ENCODE measurements at places on chromosomes 2 and 18.

DNA sequence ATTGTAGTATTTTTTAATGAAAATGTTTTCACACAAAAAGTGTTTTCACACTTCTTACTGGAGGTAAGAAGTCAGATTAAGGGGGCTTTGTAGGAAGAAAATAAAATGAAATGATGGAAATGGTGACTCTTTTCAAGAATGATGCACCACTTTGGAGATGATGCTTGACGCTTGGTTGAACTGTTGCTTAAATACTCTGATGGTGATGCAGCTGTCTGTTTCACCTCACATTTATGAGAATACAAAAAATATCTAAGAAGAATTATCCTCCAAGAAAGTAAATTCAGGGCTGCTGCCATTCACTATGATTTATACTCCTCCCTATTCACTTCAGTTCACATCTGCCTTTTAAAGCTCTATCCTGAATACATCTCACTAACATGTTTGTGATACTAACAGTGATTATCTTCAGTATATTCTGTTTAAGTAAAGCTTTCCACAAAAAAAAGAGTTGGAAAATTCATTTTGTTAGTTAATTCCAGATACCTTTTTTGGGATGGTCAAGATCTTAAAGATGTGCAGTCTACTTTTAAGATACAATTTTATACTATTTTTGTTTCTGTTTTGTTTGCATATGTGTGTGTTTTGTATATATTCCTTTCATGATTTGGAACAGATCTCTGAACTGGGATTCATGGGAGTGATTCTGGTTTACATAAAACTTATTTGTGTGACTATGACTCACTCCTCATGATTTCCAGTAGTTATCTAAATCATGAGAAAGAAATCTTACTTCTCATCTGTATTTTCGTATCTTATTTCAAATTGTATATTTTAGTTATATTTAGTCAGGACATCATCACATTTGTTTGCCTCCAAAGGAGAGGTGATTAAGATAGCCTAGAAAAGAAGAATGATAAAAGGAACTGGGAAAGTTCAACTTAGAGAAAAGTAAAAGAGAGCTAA, 53.1 kb downstream of the SLC39A10 start:
- DNase-seq: no peak

DNA sequence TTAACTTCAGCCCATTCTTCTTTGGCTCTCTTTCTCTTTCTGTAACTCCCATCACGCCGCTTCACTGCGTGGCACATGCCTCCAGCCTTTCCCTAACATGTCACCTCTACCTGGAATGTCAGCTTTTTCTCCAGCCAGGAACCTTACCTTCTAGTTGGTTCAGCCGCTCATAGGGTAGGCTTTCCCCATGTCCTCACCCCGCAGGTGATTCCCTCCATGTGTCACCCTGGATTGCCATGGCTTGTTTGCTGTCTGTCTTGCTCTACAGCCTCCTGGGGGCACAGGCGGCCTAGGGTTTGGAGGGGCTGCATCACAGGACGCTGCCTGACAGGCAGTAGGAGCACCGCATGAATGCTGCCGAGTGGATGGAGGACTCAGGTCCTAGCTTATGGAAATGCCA, 39.2 kb downstream of the ARHGEF4 start:
- DNase-seq: no peak

DNA sequence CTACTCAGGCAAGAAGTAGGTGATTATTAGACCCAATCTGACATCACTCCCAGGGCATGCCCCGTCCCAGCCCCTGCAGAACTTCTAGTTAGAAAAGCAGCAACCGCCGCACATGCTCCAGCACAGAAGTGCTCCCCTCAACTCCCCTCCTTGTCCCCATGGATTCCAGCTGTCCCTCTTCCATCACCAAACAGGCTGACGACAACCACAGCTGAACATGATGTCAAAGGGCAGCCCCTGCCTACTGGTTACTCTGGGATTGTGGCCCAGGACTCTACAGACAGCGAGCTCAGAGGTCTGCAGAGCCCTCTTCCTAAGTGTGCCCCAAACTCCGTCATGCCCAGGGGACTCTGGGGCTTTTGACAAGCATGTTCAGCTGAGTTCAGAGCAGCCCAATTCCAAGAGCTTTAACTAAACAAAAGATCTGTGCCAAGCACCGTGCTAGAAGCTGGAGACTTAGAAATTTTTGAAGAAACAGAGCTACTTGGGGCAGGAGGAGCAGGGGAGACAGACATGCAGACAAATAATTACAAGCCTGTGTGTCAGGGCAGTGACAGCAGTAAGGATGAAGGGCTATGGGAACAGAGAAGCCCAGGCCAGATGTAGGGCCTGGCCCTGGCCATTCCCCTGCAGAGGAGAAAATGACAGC, 148.1 kb downstream of the BCL11A start:
- DNase-seq: no peak

GRCh38 chr2:99297994-99298393, 3.0 kb downstream of the LYG1 start:
- DNase-seq: no peak

- no peak for DNase-seq
These were observed 163.0 kb downstream of the PRKCE start for GRCh38 chr2:45814488-45814887.
